ENCODE measurements at places on chromosomes 5 and 9. TPM values are rescaled to one million over a fixed set of nuclear protein-coding genes. Genes with fewer than 3 reads are reported as not detected.

GRCh38 chr9:92607773-92608172 is 62.2 kb downstream of the IPPK start:
- no peak for DNase-seq

DNA sequence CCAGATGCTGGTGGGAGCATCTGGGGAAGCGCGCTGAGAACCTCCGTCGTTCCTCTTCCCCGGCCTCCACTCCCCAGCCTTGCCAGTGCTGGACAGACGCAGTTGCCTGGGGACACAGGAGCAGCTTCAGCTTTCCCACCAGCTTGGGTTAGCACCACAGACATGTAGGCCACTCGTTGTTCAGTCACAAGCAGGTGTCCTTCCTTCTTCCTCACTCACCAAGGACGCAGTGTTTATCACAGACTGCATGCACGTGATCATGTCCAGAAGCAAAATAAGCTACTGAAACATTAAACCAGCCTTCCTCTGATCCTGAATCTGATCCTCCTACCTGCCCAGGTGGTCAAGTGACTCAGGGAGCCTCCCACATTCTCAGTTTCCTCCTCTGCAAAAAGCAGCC is 232.9 kb downstream of the SYK start:
- peak; percentile 41 for DNase-seq

GRCh38 chr9:109993250-109993978 is 213.4 kb downstream of the PALM2AKAP2 start:
- DNase-seq: no peak

- DNase-seq: no peak
Measured at GRCh38 chr5:93188876-93189485, 392.0 kb downstream of the NR2F1-AS1 start.

DNA sequence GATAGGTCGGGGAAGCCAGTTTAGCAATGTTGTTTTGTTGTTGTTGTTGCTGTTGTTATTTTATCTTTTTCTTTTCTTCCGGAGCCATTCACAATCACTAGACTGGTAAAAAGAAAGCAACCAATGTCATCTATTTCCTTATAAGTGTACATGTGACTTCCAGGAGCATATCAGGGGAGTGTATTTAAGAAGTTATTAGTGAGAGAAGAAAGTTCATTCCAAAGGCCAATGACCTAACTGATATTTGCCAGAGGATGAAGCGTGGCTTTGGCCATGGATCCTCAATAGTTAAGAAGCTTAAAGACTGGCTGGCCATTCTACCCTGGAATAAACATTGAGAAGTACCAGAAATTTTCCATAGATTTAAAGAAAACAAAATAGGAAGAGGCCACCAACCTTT is 341.4 kb upstream of the RFX3 start:
- no peak for DNase-seq

DNA sequence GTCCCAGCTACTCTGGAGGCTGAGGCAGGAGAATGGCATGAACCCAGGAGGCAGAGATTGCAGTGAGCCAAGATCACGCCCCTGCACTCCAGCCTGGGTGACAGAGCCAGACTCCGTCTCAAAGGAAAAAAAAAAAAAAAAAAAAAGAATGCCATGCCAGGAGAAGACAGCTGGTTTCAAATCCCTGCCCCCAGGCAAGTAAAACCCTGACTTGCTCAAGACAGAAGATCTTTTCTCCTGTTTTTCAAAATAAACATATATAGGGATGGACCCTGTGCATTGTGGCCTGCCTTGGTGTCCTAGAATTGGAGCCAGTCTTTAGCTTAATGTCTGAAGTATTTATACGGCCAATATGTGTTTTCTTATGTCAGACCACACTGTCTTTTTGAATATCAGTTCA is 177.1 kb downstream of the NR3C1 start:
- no peak for DNase-seq

GRCh38 chr5:143274952-143275351 is 128.5 kb downstream of the NR3C1 start:
- peak; percentile 51 for DNase-seq

DNA sequence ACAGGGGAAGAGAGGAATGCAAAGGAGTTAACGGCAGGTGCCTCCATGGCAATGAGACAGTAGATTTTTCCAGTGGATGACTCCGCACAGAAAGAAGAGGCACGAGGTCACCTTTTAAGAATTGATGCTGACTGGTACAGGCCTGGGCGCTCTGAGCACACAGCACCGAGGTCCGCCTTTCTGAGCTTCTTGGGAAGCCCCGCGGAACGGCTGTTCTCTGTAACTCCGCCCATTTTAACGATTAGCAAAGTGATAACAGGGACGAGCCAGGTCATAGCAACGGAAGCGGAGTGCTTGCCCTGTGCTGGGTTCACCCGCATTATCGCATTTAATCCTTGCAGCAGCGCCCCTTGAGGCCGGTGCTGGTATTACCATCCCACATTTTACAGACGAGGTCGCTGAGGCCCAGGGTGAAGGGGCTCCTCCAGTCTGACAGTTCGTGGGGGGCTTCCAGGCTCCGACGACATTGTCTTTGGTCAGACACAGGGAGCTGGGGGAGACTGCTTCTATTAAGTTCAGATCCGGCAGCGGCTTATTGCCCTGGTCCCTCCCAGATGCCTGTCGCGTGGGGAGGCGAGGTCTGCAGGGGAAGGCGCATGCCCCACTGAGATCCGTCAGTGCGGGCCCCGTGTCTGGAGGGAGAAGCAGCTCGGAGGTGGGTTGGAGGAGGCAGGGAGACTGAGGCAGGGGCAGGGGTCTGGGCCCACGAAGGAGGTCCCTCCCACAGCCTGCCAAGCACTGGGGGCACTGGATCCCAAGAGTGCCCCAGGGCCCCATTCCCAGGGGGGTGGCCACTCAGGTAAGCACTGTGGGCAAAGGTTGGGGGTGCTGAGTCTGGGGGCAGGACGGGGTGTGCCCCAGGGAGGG is 22.3 kb upstream of the HMCN2 start:
- no peak for DNase-seq

DNA sequence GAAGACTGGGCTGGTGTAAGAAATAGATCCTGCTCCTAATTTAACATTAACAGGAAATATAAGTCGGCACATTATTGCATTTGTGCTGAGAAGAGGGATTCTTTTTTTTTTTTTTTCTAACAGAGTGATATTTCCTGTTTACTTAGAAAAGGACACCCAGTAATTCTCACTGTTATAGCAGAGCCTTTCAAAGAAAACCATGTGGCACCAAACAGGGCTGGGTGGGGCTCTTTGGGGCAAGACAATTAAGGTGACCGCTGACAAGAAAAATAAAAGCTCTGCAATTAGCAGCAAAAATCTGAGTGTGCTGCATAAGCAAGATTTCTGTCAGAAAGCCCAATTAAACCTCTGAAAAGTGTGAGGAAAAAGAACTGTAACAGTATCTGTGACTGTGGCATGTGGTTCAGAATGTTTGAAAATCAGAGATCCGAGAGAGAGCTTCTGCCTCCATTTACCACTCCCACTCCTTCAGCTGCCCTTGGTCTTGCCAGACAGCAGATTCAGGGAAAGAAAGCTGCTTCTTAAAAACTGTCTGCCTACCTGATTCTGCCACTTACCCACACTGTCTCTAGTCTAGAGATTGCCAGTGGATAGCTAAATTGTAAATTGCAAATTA is 77.1 kb upstream of the IQGAP2 start:
- no peak for DNase-seq

DNA sequence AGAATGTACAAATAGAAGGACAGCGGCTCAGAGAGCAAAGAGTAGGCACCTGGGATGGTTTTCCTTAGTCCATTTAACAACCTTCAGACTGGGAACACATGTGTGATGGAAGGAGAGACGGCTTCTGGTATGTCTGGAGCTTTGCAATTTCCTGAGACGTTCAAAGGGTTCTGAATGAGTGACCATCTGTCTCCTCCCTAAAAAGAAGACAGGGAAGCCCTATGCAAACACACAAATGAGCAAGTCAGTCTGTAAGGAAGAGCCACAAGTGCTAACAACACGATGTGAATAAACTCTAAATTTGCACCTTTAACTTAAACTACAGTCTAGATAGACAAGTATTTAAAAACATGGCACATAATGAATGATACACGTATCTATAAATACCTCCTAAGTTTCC is 391.0 kb downstream of the ICE1 start:
- no peak for DNase-seq

DNA sequence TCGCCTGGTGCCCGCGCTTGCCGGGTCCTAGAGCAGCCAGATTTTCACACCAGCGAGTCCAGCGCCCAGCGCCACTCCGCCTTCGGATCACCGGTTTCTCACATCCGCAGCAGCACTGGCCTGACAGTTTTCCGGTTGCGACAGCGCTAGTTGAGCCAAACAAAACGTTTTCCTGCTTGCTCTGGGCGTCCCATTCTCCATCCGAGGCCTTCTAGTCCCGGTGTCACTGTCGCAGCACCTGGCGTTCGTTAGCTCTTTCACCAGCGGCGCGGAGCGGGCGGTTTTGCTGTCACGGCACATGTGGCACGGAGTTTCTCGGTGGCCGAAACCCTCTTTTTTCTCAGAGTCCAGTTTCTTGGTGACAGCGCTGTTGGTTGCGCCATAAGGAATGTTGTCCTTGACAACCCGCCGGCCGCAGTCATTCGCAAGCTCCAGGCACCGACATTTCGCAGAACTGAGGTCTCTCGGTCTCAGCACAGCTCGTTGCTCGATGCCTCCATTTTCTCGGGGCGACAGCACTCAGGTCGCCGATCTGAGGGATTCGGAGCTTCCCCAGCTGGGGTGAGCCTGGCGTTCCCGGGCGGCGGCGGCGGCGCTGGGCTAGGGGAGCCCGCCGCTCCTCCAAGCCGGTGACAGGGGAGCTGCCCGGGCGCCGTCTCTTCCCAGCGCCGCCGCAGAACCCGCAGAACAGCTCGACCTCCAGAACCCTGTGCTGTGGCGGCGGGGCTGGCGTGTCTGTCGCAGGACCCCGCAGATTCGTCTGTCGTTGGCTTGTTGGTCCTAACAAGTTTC is 47.8 kb downstream of the ANXA2R start:
- DNase-seq: peak; percentile 53

DNA sequence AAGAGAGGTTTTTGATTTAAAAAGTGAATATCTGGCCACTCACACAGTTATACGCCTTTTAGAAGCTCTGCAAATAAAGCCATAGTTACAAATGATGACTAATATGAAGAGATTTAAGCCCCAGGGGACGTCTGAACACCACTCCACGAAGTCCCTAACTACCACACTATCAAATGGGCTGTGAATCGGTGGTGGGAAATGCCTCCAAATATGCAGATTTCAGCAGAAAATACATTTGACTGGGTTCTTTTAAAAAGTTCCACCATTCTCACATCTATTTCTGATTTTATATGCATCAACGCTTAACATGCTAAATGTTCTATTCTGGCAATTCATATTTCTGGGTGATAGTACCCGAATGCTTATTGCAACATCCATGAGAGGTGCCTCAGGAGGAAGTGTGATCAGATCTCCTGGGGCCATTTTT is 22.5 kb downstream of the TICAM2 start:
- peak; percentile 64 for DNase-seq

PAEP gene
- not detected for total RNA-seq

DRD1 gene
- total RNA-seq: not detected

CD274 gene
- 5.8 TPM for total RNA-seq

ADRB2 gene
- 21.9 TPM for total RNA-seq

TAF1L gene
- total RNA-seq: under 0.01 TPM

PHPT1 gene
- 57.9 TPM for total RNA-seq

Data from bronchial epithelial cell (primary cell).